HCEC 1CT (cell line): ENCODE measurements at places on chromosomes 3 and 15.

GRCh38 chr3:77134769-77135168, 94.9 kb downstream of the ROBO2 start:
- DNase-seq = no peak

- peak; percentile 39 for DNase-seq
These were observed 37.2 kb downstream of the BHLHE40 start for GRCh38 chr3:5016211-5017161.

DNA sequence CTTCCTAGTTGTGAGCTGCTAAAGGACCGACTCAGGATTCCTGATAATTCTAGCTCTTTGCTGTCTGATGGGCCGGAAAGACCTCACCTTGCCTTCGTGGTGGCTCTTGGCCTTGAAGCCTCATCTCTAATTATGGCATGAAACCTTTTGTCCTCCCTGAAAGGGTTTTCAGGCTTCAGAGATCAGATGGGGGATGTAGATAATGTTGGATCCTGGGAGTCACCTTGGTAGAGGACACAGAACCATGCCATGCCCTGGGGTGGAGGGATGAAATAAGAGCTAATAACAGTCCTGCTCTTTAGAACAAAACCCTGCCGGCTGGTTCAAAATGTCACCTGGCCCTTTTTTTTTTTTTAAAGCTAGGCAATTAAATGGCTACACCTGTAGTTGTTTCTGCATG, 50.8 kb upstream of the SYN2 start:
- DNase-seq = no peak

DNA sequence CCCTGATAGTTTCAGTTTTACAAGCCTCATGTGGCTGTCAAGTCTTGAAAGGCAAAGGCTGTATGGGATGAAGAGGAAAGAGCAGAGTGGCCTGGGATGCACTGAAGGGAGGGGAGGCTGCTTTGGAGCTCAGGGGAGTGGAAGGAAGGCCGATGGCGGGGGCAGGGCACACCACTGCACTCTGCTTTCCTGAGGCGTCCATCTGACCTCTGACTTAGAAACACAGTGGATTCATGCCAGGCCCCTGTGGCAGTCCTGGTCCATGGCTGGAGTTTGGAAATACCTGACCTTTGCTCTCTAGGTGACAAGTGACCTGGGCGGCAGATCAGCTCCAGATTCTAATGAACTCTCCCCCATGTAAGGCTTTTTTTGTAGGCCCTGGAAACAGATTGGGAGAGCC, 19.0 kb downstream of the FAH start:
- no peak for DNase-seq

- DNase-seq = no peak
These were observed 15.9 kb downstream of the LMCD1 start for GRCh38 chr3:8517487-8517886.

DNA sequence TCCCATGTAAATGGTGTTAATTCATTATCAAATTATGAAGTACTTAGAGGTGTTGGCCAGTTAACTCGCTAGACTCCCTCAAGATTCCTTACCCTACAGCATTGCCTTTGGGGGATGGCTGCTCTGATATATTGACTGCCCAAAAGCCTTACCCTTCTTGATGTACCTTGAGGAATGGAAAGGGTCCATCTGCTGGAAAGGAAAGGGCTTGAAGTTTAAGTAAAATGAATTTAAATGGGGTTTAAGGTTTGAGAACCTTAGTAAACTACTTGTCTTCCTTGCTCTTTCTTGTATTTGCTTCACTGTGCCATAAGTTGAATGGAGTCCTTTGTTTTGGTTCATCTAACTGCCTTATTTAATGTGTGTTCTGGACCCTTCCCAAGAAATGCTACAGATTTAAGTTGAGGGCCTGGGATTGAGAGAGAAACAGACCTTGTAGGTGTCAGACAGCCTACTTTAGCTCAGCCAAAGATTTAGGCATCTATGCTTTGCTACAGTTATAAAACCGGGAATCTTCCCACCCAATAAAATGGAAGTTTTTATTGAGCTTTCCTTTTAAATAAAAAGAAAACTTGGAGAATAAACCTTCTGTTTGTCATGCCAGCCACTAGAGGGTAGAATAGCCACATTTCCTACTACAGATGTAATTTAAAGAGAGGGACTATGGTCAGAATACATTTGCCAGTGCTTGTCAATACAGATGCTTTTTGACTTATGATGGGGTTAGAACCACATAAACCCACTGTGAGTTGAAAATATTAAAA, 25.3 kb downstream of the CMSS1 start:
- peak; percentile 71 for DNase-seq

GRCh38 chr3:30437171-30437601, 169.2 kb upstream of the TGFBR2 start:
- DNase-seq = peak; percentile 35

- no peak for DNase-seq
These were observed 157.2 kb downstream of the RPLP1 start for GRCh38 chr15:69609776-69610175.

DNA sequence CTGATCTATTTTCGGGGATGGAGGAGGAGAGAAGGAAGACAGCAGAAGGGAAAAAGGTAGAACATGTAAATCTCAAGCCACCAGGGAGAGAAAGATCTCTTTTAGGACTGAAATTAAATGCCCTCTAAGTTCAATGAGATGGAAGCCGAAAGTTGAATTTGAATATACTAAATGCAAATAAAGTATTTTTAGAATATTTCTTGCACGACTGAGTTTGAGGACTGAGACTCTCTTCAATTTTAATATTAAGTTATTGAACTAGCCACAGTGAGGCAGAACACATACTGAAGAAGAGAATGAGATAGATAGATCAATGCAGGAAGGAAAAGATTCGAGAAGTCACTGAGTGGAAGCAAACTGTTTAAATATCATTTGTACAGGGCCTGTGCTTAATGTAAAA, 399.9 kb upstream of the CBLB start:
- no peak for DNase-seq
